ENCODE measurements at places on chromosomes 7 and 10.

GRCh38 chr10:61882621-61883370 is 18.7 kb upstream of the ARID5B start:
- no peak for DNase-seq

- DNase-seq: no peak
Observed at GRCh38 chr7:2845034-2845592, 1.0 kb upstream of the GNA12 start.

DNA sequence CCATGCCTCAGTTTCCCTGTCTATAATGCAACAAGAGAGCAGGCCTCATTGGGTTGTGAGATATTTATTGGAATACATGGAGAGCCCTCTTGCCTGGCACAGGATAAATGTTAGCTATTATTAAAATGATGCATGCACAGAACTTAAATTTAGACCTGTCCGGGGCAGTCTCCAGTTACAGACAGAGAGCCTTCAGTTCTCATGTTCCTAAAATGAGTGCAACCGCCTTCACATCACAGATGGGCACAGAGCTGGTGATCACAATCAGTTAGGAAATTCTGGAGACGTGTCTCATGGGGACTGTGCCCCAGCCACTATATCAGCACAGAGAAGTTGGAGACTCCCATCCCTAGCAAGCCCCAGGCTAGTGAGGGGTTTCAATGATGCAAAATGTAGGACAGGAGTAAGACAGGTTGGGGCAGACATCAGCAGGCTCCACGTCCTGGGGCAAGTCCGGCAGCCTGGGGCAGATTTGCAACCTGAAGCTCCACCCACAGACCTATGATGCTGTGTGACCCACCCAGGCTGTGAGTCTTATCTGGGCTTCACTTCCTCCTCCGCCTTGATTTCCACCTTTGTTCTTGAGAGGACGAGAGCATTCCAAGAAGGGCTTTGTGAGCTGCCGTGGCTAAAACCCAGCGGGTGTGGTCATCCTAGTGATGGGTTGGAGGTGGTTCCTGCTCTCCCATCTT is 49.4 kb downstream of the CXCL12 start:
- no peak for DNase-seq

DNA sequence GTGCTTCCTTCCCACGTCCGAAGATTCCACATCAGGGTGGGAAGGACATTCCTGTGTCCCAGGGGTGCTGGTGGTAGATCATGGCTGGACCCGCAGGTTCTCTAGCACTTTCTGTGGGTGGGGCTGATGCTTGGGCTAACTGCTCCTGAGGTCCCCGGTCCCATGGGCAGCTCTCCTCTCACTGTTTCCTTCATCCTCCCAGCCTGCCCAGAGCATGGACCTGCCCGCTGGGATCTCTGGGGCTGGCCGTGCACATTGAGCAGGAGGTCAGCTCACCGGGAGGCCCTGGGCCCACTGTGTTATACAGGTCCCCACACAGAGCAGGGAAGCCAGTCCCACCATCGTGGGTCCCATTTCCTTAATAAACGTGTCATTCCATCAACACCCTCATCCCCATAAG is 502.3 kb downstream of the TCERG1L start:
- no peak for DNase-seq

DNA sequence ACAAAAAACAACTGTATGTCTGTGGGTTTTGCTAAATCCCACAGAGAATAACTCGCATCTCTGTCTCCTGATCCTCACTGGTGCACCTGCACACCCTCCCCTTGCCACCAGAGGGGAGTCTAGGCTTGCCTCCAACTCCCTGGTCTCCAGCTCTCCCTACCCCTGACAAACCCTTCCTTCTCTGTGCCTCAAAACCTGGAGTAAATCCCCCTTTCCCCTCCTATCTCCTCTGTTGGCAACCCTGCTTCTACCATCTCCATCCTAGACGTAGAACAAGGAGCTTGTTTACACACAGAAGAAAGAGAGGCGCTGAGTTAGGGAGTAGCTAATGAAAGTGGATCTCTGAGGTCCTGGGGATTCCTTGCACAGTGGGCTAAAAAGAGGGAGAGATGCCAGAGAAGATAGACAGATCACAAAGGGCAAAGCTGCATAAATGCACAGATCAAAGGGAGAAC is 6.0 kb downstream of the MBLAC1 start:
- DNase-seq: peak; percentile 46

DNA sequence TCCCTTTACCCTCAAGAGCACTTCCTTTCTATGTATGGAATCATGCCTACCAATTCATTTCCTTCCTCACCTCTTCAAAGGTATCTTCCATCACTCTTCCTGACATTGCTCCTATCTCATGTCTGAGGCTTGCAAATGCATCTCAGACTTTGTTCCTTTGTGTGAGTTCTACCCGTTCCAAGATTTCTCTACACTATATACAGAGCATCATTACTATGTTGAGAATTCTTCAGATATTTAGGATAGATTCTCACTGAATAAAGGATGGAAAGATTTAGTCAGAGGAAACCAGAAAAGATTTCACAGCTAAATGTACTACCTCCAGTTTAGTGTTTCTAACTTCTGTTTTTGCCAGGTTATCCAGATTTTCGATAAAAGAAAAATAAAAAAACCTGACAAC is 462.7 kb downstream of the PHTF2 start:
- no peak for DNase-seq

- no peak for DNase-seq
Observed at GRCh38 chr7:33922820-33923219, 17.5 kb downstream of the BMPER start.

DNA sequence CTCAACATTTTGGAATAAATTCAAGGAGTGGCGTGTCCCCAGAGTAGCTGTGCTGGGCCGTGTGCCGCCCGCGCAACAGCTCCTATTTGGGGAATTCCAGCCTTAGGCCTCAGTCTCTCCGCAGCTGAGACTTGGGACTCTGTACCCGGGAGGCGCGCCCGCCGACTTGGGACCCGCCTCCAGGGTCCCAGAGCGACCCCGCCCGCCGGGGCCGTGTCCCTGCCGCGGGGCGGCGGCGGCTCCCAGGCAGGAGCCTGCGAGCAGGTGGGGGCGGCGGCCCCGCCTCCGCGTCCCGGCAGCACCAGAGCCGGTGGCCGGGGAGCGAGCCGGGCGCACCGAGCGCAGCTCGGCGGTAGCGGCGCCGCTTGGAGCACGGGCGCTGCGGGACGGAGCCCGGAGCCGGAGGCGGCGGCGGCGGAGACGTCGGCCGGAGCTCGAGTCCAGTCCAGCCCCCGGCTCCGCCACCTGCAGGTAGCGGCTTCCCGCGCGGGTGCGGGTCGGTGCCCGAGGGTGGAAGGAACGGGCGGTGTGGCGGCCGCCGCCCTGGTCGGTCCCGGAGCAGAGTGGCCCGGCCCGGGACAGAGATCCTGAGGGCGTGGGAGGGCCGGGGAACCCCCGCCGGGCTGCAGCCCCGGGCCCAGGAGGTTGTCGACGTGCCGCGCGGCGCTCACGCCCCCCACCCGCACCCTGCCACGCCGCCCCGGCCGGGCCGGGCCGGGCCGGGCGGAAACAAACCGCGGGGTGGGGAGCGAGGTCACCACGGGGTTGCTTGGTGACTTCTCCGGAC is at the start of gene WIPF3:
WIPF3 (plus strand) TSS at position 301 of the 787 bp plus-strand sequence. CDS start 28,217 bp downstream, outside the sequence.
- DNase-seq: no peak

- DNase-seq: no peak
Observed at GRCh38 chr10:73999703-74000102, 1.8 kb downstream of the VCL start.

DNA sequence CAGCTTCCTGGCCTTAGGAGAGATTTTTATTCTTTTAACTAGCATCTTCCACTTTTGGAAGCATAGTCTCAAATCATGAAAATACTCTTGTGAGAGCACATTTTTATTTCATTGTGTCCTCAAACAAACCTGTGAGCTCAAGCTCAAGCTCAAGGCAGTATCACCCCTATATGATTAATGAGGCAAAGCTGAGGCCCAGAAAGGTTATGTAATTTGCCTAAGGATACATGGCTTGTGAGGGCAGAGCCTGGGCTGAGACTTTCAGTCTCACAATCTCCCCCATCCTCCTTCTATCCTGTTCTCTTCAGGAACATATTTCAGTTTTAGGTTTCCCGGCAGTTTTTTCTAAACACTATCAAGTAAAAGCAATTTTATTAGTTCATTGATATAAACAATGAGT is 359.5 kb downstream of the PTEN start:
- no peak for DNase-seq

DNA sequence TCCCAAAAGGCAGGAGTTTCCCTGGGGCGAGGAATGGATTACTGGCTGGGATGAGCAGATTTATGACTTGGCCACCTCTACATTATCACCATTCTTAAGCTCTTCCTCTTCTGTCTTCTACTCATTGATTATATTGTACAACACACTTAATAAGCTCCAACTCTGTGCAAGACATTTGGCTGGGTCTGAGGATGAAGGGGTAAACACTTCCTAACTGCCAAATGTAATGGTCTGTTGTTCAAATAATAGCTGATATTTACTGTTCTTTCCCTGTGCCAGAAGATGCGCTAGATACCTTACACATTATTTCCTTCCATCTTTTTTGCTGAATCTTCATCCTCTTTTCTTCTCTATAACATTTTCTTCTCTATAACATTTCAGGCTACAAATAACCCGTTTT is 11.6 kb downstream of the OR6V1 start:
- DNase-seq: no peak

DNA sequence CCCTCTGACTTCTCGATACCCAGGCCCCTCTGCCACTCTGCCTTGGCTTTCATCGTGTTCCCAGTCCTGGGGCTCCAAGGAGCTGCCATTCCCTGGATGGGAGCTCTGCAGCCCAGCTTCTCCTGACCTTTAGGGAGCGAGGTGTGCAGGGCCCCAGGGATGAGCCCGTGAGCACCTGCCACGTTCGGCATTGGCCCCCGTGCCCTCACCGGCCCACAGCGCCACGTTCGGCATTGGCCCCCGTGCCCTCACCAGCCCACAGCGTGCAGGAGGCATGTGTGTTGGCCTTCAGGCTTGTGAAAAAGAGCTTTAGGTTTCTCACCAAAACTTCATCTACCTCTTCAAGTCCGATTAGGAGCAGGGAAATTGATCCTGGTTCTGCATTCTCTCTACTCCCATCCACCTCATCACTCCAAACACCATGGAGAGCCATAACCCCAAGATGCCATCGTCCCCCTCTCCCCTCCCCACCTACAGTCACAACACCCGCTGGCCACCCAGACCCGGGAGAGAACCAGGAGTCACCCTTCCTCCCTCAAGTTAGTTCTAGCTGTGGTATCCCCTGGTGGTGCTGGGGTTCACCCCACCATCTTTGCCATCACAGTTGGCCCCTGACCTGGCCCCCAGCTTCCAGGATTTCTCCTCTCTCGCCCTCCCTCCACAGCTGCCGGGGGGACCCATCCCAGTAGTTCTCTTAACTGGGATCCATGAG is 119.4 kb upstream of the NPS start:
- no peak for DNase-seq

- DNase-seq: no peak
Observed at GRCh38 chr7:16940776-16941175, 59.0 kb upstream of the AGR3 start.

DNA sequence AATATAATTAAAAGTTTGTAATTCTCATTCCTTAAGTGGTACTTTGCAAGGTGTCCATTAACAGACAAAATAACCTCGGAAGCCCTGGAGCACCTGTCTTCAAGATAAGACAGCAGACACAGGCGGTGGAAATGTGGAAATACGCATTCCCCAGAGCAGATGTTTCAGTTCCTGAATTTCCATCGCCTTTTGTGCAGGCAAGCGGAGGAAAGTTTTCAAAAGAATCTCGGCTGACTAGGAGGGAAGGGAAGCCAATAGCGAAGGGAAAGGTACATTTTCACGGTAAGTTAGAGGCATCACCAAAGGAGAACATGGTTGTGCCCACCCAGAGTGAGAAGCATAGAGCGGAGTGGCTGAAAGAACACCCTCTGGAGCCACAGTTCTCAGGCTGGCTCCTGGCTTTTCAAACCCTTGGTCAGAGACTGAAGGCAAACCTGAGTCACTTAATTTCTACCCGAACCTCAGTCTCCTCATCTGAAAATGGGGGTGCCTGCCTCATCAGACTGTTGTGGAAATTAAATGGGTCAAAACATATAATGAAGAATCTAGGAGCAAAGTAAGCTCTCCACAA is 13.6 kb downstream of the CPA1 start:
- DNase-seq: no peak

GRCh38 chr7:7157177-7157886 is 25.0 kb upstream of the C1GALT1 start:
- DNase-seq: no peak

DNA sequence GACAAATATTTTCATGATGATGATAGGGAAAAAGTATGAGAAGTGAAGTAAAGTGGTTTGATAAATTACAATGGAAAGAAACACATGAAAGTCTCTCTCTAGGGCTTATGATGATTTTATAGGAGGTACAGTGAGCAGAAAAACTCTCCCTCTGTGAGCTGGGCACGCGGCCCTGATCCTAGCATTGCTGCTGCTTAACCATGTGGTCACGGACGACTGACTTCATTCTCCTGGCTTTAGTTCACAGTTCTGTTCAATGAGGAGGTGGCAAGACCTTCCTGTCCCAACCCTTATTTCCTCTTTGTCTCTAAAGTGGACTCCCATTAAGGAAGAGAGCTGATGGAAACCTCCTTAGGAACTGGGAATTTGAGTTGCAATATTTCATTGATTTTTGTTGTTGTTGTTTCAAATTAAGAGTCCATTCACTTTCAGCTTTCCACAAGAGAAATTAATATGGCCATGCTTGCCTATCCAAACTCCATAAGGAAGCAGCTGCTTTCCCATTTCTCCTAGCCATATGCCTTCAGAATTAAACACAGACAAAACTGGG is 8.2 kb upstream of the PON3 start:
- no peak for DNase-seq

- DNase-seq: no peak
Observed at GRCh38 chr10:71209352-71209715, 3.0 kb upstream of the UNC5B start.

GRCh38 chr10:127993056-127993690 is 86.3 kb downstream of the PTPRE start:
- DNase-seq: no peak

DNA sequence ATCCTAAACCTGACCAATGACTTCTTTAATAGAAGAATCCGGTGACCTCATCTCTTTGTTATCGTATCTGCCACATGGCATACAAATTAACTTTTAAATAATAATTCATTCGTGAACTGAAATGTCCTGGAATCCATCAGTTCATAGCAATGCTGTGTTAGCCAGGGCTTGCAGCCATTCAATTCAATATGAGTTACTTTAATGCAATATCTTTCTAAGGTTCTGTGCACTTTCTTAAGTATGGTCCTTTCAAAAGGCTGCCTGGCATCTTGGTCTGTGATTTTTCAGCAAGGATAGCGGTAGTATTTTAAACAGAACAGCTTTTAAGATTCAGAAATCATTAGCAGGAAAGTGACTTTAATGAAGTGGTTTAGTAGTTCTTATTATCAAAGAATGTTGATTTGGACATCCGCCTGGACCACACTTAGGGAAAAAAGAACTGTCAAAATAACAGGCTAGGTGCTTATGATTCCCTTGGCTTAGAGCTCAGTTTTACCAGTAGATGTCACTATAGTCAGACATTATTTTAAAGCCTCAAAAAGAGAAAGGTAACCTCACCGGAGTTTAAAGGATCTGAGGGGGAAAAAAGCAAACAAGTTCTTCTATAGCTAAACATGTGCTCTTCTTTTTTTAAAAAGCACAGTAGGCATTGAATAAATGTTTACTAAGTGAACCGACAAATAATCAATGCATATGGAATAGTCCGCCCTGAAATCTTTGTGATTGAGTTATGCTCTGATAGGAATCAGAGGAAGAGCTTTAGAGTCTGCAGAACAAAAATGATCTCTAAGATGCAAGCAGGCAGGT is 22.7 kb downstream of the SLC35G1 start:
- no peak for DNase-seq

- no peak for DNase-seq
Observed at GRCh38 chr10:15344876-15345285, 26.2 kb downstream of the FAM171A1 start.

Measured in stimulated activated CD4-positive, alpha-beta T cell treated with anti-CD3 and anti-CD28 coated beads, Interleukin-15, amount 100 ng/mL, for 1 hour (primary cell).